ENCODE measurements at places on chromosomes 4 and X.

- DNase-seq: no peak
Measured at GRCh38 chr4:55546506-55546755, 278 bp downstream of the CLOCK start.

- DNase-seq: peak; percentile 39
Measured at GRCh38 chr4:172830295-172830764, 338.3 kb upstream of the GALNT7 start.

- DNase-seq: peak; percentile 8
Measured at GRCh38 chr4:145098675-145099037, 545 bp downstream of the ABCE1 start.

DNA sequence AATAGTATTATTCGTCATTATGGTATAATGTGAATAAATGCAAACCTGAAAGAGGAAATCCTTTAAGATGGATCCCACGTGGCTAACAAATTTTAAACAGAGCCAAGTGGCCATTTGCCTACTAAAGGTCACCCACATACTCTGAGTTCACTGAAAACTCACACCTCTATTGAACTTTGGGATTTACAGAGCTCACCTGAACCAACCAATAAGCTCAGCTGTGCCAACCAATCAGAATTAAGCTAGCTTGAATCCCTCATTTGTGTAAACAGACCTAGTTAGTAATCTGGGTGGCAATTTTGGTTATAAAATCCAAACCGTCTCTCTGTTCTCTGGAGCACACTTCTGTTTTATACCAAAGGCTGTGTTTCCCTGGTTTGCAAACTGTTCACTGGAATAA is 5.4 kb upstream of the NUDT9 start:
- no peak for DNase-seq

DNA sequence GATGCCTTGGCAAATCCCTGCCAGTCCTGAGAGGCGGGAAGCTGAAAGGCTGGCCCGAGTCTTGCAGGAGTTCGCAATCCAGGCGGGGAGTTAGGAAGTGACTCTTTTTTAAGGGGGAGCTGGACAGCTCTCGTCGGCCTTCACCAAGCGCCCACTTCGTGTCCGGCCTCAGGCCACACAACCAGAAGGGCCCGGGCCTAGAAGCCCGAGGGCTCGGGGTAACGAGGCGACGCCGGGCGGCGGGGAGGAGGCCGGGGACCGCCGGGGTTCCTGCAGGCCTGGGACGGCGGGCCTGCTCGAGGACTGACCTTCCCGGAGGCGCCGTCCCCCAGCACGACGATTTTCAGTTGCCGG is 395 bp downstream of the RAB28 start:
- DNase-seq: no peak

GRCh38 chr4:11299016-11299415 is 129.7 kb downstream of the HS3ST1 start:
- no peak for DNase-seq

GRCh38 chr4:47221721-47222120 is 190.4 kb downstream of the GABRB1 start:
- no peak for DNase-seq

DNA sequence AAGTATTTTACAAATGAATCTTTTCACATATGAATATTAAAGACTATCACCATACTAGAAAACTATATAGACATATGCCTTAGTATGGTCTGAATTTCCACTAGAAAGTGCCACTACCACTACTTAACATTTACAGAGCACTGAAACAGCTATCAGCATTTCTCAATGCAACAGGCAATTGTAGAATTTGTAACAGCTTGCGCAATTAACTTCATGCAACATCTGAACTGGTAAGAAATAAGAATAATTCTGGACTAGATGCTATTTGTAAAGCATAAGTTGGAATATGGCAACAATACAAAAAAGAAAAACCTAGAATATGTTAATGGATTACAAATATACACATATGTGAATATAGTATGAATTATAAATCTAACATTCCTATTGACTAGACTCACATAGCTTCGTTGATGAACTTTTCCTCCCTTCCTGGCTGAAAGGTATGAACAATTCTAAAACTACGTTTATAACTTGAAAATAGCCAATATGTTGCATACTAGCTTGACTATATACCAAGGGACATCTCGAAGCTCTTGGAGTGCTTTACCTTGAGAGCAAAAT is 82.0 kb downstream of the ATP8A1 start:
- DNase-seq: no peak

DNA sequence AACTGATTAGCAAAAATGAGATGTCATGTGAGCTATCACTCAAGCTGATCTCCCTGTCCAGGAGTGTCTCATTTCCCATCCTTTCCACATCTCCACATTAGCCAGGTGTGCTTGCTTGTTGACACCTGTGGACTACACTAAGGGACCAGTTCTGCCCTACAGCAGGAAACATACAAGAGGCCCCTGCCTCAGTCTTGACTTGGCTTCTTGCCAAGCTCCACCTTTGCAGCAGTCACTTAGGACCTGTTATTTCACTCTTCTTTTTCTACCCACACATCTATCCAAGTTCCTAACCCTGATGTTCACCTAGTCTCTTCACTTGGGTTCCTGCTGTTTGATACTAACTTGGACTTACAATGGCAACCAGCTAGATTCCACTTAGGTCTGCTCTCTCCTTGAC is 13.2 kb downstream of the FRMD7 start:
- no peak for DNase-seq

DNA sequence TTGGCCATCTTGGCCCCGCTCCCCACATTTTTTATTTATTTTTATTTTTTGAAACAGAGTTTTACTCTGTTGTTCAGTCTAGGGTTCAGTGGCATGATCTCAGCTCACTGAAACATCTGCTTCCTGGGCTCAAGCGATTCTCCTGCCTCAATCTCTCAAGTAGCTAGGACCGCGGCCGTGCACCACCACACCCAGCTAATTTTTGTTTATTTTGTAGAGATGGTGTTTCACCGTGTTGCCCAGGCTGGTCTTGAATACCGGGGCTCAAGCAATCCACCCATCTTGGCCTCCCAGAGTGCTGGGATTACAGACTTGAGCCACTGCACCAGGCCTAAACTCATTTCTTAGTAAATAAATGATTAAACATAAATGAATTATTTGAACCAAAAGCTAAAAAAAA is 322.0 kb upstream of the LCORL start:
- DNase-seq: no peak

- peak; percentile 41 for DNase-seq
Measured at GRCh38 chr4:184168406-184169019, 49.2 kb downstream of the ENPP6 start.

GRCh38 chrX:56811599-56811998 is 82.6 kb downstream of the NBDY start:
- DNase-seq: no peak

- no peak for DNase-seq
Measured at GRCh38 chr4:2615821-2616220, 79.4 kb downstream of the FAM193A start.

DNA sequence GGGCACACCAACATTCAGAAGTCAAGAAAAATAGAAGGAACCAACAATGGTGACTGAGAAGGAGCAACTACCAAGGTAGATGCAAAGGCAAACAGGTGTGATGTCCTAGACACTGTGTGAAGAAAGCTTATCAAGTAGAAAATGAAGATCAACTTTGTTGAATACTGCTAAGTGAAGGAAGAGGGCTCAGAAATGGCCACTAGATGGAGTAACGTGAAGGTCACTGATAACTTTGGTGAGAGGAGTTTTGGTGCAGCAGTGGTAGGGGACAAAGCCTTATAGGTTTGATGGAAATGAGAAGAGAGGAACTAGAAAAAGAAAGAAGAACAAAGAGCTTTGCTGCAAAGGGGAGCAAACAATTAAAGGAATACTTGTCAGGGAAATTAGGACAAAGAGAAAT is 23.5 kb downstream of the OTC start:
- peak; percentile 8 for DNase-seq

GRCh38 chrX:67604979-67605703 is 61.3 kb downstream of the AR start:
- no peak for DNase-seq

- no peak for DNase-seq
Measured at GRCh38 chr4:2182994-2183393, 58.9 kb downstream of the HAUS3 start.

GRCh38 chrX:2409796-2410195 is 91.0 kb downstream of the DHRSX start:
- no peak for DNase-seq

DNA sequence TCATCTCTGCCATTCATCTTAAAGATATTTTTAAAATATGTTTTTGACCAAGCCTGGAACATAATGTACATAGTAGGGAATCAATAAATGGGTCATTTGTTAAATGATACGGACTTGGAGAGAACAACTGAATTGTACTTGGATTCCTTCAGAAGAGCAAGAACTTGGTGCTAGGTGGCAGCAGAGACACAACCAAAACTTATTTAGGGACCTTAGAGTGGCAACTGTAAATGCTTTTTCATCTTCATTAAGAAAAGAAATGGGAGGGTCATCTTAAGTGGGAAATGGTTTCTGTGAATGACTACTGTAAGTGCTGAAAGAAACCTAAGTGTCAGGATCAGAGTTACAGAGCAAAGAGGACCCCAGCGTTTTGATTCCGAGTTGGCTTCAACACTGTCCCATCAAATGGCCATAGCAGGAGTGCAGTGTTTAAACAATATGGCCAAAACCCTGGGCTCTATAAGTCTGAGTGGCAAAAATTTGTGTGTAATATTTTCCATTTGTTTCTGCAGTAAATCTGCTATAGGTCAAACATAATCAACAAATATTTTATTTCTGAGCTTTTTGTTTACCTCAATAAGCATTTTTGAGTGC is 213.6 kb downstream of the PALLD start:
- no peak for DNase-seq

GRCh38 chrX:112735147-112735546 is 55.4 kb upstream of the LHFPL1 start:
- DNase-seq: no peak

- no peak for DNase-seq
Measured at GRCh38 chr4:94909645-94910044, 151.9 kb downstream of the BMPR1B start.

- no peak for DNase-seq
Measured at GRCh38 chr4:721261-722168, 15.9 kb downstream of the PCGF3 start.

DNA sequence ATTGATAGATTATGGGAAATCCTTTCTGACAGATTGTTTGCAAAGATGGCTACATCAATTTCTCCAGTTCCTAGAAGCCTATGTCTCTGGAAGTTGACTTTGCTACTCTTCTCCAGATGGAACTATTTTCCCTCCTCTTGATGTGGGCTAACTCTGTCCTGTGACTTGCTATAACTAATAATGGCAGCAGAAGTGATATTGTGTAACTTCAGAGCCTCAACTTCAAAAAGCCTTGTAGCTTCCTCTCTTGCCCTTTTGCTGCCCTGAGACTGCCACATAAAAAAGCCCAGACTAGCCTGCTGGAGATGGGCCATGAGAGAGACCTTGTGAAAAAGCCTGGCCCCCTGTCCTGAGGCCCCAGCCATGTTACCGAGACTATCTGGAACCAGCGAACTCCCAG is 210.7 kb upstream of the SLC7A11 start:
- DNase-seq: no peak

- no peak for DNase-seq
Measured at GRCh38 chr4:85919200-85919887, 440.5 kb downstream of the MAPK10 start.

DNA sequence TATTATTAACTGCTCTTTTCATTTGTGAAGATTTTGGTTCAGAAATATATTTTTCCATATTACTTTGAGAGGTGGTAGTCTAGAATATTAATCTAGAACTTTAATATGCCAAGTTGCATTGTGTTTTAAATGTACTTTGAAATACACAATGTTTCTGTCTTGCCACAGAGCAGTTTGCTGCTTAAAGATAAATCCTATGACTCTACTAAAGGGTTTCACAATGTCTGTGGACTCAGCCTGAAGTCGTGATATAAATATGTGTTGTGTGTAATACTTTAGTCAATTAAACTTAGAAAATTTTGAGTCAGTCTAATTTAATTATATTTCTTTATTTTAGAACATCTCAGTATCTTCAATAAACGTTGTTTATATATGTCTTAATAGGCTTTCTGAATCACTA is 1771.7 kb upstream of the PCDH7 start:
- DNase-seq: no peak

DNA sequence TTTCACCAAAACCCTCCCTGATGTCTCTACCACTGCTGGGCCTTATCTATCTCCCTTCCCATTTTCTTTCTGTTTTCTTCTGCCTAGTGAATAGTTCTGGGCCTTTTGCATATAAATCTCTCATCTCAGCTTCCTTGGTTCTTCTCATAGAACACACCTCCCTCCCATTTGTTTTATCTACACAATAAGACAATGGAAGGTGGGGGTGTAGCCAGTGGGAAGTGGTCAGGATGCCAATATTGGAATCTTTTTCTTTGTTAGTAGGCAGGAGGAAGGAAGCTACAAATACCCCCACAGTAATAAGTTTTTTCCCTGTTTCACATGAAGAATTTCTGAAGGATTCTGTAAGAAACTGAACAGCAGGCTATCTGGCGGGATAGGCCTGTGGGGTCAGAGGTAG is 30.9 kb upstream of the RHOH start:
- no peak for DNase-seq

DNA sequence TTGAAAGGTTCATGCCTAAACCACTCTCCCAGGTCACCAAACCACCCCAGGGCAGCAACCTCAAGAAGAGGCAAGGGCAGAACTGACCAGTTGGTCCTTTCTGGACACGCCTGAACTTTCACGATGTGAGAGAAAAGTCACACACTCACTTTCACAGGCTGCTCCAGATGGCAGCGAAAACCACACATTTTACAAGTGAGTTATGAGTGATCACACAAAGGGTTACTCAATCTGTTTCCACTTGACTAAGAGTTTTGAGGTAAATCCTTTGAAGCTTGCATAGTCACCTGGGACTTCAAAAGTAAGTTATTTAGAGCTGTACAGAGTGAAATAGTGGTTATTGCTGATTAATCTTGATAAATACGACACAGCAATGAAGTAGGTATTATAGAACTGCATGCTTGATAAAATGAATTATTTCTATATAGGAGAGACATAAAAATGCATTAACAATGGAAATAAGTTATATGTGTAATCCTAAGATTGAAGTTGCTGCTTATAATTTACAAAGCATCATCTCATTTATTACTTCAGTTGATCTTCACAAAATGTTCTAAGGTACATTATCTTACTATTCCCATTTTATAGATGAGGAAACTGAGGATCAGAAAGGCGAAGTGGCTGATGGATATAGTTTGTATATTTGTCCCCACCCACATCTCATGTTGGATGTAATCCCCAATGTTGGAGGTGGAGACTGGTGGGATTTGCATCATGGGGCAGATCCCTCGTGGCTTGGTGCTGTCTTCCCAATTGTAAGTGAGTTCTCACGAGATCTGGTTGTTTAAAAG is 103.0 kb upstream of the KLF3 start:
- DNase-seq: peak; percentile 91

- DNase-seq: no peak
Measured at GRCh38 chr4:95077864-95078263, 320.1 kb downstream of the BMPR1B start.

GRCh38 chr4:22071749-22072148 is 123.2 kb upstream of the KCNIP4 start:
- no peak for DNase-seq

DNA sequence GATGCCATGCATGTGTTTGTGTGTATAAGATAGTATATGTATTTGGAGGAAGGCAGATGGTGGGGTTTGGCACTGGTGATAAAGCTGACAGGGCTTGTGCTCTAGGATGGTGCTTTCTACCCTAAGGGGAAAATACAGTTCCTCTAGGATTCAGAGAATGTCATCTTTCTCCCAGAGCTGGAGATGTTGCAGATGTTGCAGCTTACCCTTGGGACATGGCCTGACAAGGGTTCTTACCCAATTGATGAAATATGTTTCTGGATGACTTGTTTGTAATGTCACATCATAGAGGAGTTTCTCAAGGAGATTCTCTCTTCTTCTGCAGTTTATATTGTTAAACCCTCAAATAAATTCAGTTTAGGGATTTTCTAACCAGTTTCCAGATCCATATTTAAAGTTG is 52.5 kb upstream of the PITX2 start:
- no peak for DNase-seq

All from NCI-H524 (cell line).